HFFc6 (cell line): ENCODE measurements at places on chromosomes 2 and 18.
A peak's percentile ranks its signal among the peaks of the same experiment; 100 is the strongest.

GRCh38 chr2:106724301-106724794 lies 161.6 kb downstream of the ST6GAL2 start:
- no peak for DNase-seq

GRCh38 chr2:237350597-237350996 lies 63.4 kb downstream of the COL6A3 start:
- no peak for DNase-seq

DNA sequence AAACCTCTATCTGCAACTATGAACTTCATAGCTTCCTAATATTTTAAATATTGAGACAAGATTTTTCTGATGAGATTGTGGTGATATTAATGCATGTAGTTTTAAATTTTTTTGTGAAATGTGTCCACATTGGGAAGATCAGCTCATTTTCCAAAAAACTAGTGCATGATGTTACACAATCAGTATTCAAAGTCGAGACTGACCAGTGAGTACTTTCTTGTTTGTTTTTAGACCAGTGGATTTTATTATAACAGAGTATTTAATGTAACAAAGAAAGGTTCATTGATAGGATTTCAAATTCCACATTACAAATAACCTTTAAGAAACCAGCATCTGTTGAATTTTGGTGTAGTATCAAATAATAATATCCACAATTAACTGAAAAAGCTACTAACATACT lies 99.3 kb downstream of the TTC27 start:
- DNase-seq = no peak

DNA sequence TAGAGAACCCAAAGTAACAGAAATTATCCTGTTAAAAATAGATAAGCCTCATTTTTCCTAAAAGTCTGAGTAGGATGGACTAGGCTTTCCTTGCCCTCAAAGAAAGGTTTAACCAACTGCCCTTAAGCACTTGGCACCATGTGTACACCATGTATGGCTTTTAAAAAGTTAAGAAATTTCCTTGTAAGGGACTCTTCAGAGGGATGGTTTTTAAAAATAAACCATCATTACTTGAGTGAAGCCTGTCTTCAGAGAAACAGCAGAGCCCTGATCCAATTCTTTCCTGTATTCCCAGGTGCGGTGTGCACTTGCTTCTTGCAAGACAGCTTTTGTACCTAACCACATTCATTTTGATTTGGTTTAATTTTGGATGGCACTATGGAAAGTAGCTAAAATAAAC lies 1.1 kb upstream of the NEMP2 start:
- no peak for DNase-seq

DNA sequence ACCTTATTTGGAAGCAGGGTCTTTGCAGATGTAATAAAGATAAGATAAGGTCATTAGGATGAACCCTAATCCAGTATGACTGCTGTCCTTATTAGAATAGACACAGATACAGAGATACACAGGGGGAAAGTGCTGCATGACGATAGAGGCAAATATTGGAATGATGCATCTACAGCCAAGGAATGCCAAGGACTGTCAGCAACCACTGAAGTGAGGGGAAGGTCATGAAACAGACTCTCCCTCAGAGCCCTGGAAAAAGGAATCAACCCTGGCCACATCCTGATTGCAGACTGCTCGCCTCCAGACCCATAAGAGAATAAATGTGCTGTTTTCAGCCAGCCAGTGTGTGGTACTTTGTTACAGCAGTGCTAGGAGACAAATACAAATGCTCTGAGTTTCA lies 14.8 kb downstream of the TMEM237 start:
- DNase-seq = peak; percentile 45

DNA sequence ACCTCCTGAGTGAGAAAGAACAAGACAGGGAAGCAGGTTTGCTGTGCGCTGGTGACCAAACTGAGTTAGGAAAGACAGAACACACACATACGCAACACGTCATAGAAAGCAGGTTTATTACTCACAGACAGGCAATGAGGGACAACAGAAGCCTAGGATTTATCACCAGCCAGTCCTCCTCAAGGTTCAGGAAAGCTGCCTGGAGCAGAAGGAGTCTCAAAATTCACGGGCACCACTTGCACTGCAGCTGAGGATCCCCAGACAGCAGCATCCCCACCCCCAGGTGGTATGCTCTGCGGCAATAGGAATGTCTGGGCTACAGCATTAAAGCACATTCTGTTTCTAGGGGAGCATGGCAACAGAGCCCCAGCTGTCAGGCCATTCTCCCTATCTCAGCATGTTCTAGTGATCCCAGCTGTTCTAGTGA lies 284.4 kb upstream of the RGPD4 start:
- no peak for DNase-seq
